Hematopoietic multipotent progenitor cell treated with erythropoietin and hydrocortisone succinate and interleukin-3 and kit ligand, for 17 days (in vitro differentiated cells): ENCODE measurements at places on chromosomes 16 and 17.

GRCh38 chr17:75318211-75318610, 29.0 kb upstream of the SLC25A19 start:
- DNase-seq: no peak

GRCh38 chr16:55725055-55725777, 69.4 kb downstream of the SLC6A2 start:
- DNase-seq: no peak

GRCh38 chr16:30533146-30533522, 1.5 kb downstream of the ZNF747 start:
- DNase-seq: no peak

DNA sequence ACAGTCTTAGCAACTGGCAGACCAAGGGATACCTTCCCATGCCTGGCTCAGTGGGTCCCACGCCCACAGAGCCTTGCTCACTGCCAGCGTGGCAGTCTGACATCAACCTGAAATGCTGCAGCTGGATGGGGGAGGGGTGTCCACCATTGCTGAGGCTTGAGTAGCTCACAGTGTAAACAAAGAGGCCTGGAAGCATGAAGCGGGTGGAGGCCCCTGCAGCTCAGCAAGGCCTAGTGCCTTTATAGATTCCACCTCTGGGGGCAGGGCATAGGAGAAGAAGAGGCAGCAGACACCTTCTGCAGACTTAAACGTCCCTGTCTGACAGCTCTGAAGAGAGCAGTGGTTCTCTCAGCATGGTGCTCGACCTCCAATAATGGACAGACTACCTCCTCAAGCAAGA, 263.2 kb downstream of the KIF2B start:
- no peak for DNase-seq

- DNase-seq: no peak
Observed at GRCh38 chr17:73697872-73698271, 53.6 kb upstream of the SDK2 start.
